Amniotic stem cell (primary cell): ENCODE measurements at places on chromosomes 7 and 10.

GRCh38 chr7:151148319-151149259, 18.9 kb downstream of the GBX1 start:
- no peak for DNase-seq

- DNase-seq, result no peak
Measured at GRCh38 chr7:150514748-150515222, at the start of gene GIMAP7. GIMAP7 (plus strand) TSS chr7:150514872; CDS start chr7:150519975, 5,103 bp downstream.

DNA sequence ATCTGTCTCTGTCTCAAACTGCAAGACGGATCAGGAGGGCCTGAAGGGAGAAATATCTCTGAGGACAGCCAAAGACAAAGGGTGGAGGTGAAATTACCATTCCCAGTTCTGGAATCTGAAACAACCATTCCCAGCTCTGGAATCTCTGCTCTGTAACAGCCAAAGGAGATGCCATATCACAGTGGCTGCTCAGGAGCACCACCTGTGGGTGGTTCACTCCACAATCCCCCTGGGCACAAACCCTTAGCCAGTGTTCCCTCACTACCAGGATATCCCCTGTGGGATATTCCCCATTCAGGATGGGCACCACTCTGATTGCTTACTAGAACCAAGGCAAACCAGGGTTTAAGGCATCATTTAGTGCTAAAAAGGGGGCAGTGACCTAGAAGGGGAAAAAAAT, 199.0 kb downstream of the HTR7 start:
- DNase-seq, result no peak

- no peak for DNase-seq
Measured at GRCh38 chr10:21757185-21757901, 223.3 kb downstream of the MLLT10 start.

DNA sequence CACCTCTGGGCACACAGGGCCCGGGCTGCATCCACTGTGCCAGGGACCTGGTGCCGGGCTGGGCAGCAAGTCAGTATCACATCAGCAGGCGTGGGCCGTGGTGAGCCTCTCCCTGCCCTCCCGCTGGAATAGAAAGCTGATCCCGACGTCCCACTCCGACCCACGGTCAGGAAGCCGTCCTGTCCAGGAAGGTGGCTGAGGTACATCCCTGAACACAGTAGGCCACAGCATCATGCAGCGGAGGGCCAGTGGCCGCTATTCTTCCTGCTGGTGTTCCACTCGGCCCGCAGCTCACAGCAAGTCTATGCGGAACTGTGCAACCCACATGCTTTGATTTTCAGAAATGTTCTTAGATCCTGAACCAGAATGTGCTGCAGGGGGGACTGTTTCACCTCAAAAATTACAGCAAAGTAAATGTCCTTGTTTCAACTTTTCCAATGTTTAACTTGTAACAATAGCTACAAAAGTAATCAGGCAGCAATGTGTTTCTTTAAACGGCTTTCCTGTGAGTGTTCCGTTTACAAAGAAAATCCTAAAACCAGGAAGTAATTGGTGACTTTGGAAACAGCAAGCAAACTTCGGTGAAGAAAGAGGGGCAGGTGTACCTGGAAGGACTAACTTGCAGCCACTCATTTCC, 676 bp upstream of the GPR146 start:
- no peak for DNase-seq

DNA sequence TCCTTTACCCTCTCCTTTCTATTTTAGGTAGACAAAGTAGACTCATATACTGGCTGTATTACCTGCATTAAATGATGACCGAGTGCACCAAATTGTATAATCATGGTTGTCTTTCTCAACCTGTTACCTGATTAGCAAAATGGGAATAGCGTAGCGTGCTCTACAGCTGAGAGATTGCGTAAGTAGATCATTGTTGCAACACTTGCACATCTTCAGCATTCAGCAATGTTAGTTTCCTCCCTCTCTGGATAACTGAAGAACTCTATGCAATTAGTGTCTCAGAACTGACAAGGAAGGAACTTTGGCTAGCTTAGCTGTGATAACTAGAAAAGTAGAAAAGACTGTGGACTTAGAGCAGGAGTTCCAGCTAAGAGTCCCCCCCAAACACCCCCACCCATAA, 787.4 kb downstream of the PHTF2 start:
- no peak for DNase-seq

DNA sequence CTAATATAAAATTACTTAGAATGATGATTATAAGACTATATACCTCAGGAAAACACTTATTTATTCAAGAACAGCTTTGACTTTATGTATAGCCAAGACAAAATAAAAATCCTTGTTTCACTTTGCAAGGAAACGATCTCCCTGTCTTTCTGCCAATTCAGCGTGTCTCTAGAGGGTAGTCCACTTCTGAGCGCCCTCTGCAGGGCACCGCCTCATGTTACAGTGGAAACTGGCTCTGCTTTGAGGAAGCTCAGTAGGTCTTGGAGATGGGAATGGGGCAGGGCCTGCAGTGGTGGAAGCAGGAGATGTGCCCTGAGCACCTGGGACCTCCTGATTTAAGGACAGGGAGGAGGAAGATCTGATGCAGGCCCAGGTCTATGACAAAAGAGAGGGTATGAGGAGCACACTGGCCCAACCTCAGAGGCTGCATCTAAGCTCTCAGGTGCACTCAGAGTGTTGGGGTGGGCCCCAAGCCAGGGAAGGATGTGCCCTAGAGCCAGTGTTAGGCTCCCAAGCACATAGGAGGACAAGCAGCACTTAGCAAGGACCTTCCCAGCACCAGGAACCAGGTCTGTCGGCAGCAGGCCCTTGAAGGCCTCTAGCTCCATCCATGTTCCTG, 481.0 kb downstream of the TNS3 start:
- no peak for DNase-seq

- DNase-seq, result no peak
Measured at GRCh38 chr7:111256391-111256790, 165.5 kb downstream of the LRRN3 start.

GRCh38 chr10:68079434-68079833, 4.4 kb upstream of the HERC4 start:
- no peak for DNase-seq

- DNase-seq, result peak; percentile 67
Measured at GRCh38 chr7:133582766-133583523, 330.1 kb downstream of the EXOC4 start.

GRCh38 chr7:37974711-37975110, 54.3 kb downstream of the EPDR1 start:
- no peak for DNase-seq

GRCh38 chr10:117112220-117112619, 25.9 kb downstream of the VAX1 start:
- DNase-seq, result no peak
